ENCODE measurements at places on chromosomes 7 and 10. TPM values are rescaled to one million over a fixed set of nuclear protein-coding genes. Genes with fewer than 3 reads are reported as not detected.

The WDR37 gene
- total RNA-seq, result 9.8 TPM

The VSTM4 gene
- total RNA-seq, result 9.1 TPM

The VAX1 gene
- total RNA-seq, result not detected

The CBLL1 gene
- total RNA-seq, result 9.2 TPM

The LRIT1 gene
- total RNA-seq, result not detected

The BICC1 gene
- 99.6 TPM for total RNA-seq

The CALHM3 gene
- total RNA-seq, result not detected

The SFRP4 gene
- total RNA-seq, result 9.0 TPM

The OR2A12 gene
- not detected for total RNA-seq

The ATP6V0E2 gene
- 9.8 TPM for total RNA-seq

The ARHGEF35 gene
- 1.3 TPM for total RNA-seq

The CHN2 gene
- total RNA-seq, result 0.71 TPM
